DMS53 (cell line): ENCODE measurements at places on chromosomes 4 and X.

GRCh38 chrX:6225288-6225910 lies 3.3 kb downstream of the NLGN4X start:
- no peak for DNase-seq

DNA sequence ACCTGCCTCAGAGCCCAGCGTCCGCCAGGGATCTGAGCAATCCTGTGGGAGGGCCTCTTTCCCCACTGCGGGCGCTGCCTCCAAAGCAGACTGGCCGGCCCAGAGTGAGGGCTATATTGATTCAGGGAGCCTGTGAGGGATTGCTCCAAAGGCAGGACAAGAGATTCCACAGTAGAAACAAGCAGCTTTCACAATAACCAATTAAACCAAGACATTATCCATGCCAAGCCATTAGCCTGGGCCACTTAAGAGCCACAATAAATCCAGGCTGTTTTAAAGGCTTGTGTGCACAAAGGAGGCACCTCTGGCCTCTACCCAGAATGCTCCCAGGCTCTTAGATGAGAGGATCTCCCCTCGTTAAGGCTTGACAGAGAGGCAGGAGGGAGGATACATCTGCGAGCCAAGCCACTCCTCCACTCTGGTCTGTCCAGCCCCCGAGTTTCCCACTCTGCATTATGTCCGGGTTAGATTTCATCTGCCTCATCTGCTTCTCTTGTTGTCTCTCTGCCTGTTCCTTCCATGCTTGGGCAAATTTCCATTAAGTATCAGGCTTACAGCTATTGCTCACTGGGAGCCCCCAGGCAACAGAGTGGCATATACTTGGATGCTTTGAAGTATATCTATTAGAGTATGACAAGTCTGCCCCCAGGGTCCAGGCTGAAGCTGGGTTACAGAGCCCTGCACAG lies 357.9 kb downstream of the UNC5C start:
- peak; percentile 9 for DNase-seq

GRCh38 chr4:139223682-139224317 lies 46.8 kb upstream of the ELF2 start:
- DNase-seq, result no peak

GRCh38 chrX:135295238-135295943 lies 13.9 kb upstream of the ETDC start:
- DNase-seq, result no peak

DNA sequence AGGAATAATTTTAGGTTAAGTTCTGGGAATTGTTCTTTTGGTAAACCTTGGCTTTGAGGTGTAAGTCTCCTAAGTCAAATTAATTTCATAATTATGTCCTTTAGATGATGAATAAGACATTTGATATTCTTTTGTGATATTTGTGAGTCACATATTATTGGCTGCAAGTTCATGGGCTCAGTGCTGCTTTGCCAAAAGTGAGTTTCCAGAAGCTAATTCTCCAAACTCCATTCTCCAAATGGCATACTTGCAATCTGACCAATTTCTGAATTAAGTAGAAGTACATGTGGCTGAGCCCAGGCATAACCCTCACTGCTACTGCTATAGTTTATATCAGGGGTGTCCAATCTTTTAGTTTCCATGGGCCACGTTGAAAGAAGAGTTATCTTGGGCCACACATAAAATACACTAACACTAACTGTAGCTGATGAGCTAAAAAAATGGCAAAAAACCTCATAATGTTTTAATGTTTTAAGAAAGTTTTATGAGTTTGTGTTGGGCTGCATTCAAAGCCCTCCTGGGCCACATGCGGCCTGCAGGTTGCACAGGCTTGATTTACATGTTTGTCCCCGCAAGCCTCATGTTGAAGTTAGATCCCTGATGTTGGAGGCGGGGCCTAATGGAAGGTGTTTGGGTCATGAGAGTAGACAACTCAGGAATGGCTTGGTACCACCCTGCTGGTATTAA lies 196.1 kb downstream of the ZNF330 start:
- no peak for DNase-seq

GRCh38 chr4:48093991-48094416 lies 40.0 kb downstream of the TXK start:
- peak; percentile 13 for DNase-seq

DNA sequence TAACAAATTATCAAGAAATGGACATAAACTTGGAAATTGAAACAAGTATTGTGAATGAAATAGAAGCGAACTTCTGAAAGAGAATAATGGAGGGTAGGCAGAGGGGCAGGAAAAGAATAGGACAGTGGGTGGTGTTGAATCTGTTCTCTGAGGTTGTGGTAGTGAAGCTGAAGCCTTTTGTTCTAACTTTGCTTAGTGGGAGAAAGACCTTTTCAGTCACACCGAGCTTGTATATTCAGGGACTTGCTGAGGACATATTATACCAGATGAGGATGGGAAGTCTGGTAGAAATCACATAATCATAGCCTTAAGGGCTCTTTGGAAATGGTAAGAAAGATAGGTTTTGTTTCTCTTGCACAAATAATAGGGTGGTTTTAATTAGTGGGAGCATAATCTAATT lies 115.4 kb upstream of the NDST4 start:
- no peak for DNase-seq

GRCh38 chr4:43332052-43332425 lies 439.5 kb downstream of the GRXCR1 start:
- no peak for DNase-seq

DNA sequence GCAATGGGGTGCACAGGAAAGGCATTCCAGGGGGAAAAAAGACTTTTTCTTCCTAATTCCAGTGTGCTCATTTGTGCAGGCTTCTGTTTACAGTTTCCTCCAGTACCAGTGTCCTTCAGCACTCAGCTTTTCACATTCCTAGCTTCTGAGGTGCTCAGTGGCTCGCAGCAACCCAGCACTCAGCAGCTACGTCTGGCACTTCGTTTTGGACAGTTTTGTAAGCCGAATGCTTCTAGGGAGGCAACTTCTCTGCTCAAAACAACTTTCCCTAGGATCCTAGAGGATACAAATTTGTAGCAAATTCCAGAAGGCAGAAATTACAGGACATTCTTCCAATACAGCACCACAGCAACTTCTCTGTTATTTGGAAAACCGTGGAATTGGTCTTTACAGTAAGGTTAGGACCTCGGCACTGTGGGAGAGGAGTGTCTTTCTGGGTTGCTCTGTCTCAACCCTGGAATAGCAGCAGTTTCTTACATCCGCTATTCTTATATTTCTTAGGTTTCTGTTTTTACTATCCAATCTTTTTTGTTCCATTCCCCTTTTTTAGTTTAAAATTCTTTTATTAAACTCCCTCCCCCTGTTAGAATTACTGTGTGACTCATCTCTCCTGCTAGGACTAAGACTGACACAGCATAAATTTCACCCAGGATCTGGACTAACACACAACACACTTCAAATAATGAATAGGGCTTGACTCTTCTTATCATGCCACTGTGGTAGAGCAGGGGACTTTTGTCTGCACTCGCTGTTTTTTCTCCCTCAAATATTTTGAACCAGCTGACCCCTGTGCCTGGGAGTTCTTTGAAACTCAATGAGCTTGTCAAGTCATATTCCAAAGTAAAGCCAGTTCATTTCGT lies 1314.7 kb downstream of the FSTL5 start:
- peak; percentile 60 for DNase-seq

DNA sequence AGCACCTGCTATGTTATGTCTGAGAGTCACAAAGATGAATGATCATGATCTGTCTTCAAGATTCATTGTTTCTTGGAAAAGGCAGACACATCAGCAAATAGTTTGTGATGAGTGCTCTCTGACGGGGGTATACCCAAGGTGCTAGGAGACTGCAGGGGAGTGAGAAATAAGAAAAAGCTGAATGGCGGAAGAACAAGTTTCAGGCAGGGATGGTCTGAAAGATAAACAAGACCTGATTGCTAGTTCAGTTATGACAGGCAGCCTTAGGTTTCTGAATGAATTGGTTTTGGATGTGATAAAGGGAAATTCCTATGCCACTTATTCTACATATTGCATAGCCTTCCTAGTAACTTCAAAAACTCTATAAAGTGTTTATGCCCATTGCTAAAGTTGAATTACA lies 327.0 kb upstream of the DKK2 start:
- no peak for DNase-seq

GRCh38 chr4:176102414-176103063 lies 36.9 kb downstream of the WDR17 start:
- DNase-seq, result no peak

DNA sequence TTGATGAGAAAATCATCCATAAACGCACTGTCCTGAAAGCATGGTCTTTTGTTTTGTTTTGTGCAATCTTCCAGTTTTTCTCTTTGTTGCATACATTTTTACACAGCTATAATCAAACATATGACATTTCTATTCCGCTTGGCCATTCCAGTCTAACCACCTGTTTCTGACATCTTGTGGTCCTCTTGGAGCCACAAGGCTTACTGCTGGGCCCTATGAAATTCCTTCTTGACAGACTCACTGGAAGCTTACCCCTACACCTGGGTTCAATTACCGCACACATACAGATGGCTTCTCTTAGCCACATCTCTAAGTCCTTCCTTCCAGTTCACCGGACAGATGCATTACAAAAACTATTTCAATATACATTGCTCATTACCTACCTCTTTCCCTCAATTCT lies 72.4 kb downstream of the PAPSS1 start:
- no peak for DNase-seq

- no peak for DNase-seq
Observed at GRCh38 chrX:15678339-15678738, 13.7 kb upstream of the CLTRN start.

GRCh38 chrX:69844636-69845035 lies 205.1 kb downstream of the AWAT2 start:
- DNase-seq, result no peak

GRCh38 chrX:39839371-39839770 lies 258.4 kb downstream of the BCOR start:
- no peak for DNase-seq
